ENCODE measurements at places on chromosomes 5 and 9.

GRCh38 chr5:13248253-13248652 is 696.2 kb downstream of the DNAH5 start:
- H3K27ac ChIP-seq, result no peak overlapping the region
- no peak overlapping the region for H3K4me3 ChIP-seq

- no peaks in the 10 kb centered on the region for H3K36me3 ChIP-seq
- H3K27me3 ChIP-seq, result no peaks in the 10 kb centered on the region
- peak overlapping the region; percentile 71 for H3K27ac ChIP-seq
- peaks cover 41% of the 10 kb centered on the region for H3K4me1 ChIP-seq
- no peak overlapping the region for H3K4me3 ChIP-seq
Observed at GRCh38 chr9:113616621-113617496, 153.3 kb downstream of the RGS3 start.

DNA sequence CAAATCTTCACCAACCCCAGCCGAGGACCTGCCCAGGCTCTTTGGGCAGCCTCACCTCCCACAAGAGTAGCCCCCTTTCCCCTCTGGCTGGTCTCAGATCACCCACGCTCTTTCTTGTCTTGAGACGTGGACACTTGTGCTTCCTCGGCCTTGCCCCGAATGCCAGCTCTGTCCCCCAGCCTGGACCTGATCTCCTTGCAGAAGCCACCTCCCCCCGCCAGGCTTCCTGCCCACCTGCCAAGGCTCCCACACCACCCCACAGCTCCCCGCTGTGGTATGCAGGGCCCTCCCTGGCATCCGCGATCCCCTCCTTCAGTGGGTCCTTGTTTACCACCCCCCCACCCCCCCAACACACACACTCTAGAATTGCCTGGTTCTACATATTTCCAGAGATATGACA is 133.7 kb downstream of the ROR2 start:
- peaks cover 79% of the 10 kb centered on the region for H3K4me1 ChIP-seq
- H3K4me3 ChIP-seq, result no peak overlapping the region
- no peaks in the 10 kb centered on the region for H3K36me3 ChIP-seq

- H3K27ac ChIP-seq, result no peak overlapping the region
- no peak for DNase-seq
- H3K4me3 ChIP-seq, result no peak overlapping the region
- H3K4me1 ChIP-seq, result peaks cover 4% of the 10 kb centered on the region
- H3K36me3 ChIP-seq, result no peaks in the 10 kb centered on the region
Observed at GRCh38 chr9:35918780-35919179, 9.5 kb downstream of the SPAAR start.

Measured in stomach (tissue), 19 donors.